ENCODE measurements at places on chromosomes 5 and 9.

GRCh38 chr9:112038017-112038408 is 137.1 kb downstream of the SUSD1 start:
- DNase-seq: no peak

DNA sequence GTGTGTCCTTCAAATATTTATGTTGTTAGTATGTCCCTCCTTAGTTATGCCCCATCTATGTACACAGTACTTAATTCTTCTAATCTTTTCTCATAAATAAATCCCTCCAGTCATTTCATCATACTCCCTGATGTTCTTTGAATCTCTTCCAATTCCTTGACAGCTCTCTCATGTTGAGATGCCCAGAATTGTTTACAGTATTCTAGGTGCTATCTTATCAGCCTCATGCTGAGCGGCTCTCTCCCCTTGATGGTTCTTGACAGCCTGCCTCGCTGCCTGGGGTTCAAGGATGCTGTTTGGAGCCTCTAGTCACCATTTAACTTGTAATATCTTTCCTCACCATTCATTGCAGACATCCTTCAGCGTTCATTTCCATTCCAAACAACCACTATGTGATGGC is 799.2 kb downstream of the BRINP1 start:
- DNase-seq: no peak

DNA sequence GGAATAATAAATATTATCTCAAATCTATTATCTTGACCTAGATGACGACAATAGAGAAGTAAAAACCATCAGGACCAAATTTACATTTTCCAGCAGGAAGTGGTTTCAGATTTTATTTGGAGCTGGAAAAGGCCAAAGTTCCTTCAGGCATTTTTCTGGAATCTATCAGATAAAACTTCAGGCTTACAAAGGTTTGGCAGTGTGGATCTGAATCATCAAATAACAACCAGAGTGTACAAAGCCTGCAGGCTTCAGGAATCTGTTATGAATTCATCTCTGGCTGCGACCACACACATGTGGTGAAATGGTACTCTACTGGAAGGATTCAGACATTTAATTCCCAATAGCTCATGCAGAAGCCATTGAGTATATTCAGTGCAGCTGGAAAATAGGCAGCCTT is 726.4 kb upstream of the GRAMD2B start:
- DNase-seq: no peak

- DNase-seq: no peak
These were observed 346.0 kb downstream of the KDM4C start for GRCh38 chr9:7103771-7104170.

GRCh38 chr5:64666078-64666477 is 24.2 kb upstream of the SHISAL2B start:
- no peak for DNase-seq

GRCh38 chr5:135173662-135174290 is 139.7 kb upstream of the PITX1 start:
- no peak for DNase-seq
